Forelimb muscle (tissue), 1 donor: ENCODE measurements at places on chromosomes 6 and 20. TPM values are rescaled to one million over a fixed set of nuclear protein-coding genes. Genes with fewer than 3 reads are reported as not detected.

- no peak for DNase-seq
Observed at GRCh38 chr6:106648651-106649308, 19.4 kb downstream of the QRSL1 start.

- no peak for DNase-seq
Observed at GRCh38 chr20:32336918-32337347, 21.2 kb upstream of the ASXL1 start.

DNA sequence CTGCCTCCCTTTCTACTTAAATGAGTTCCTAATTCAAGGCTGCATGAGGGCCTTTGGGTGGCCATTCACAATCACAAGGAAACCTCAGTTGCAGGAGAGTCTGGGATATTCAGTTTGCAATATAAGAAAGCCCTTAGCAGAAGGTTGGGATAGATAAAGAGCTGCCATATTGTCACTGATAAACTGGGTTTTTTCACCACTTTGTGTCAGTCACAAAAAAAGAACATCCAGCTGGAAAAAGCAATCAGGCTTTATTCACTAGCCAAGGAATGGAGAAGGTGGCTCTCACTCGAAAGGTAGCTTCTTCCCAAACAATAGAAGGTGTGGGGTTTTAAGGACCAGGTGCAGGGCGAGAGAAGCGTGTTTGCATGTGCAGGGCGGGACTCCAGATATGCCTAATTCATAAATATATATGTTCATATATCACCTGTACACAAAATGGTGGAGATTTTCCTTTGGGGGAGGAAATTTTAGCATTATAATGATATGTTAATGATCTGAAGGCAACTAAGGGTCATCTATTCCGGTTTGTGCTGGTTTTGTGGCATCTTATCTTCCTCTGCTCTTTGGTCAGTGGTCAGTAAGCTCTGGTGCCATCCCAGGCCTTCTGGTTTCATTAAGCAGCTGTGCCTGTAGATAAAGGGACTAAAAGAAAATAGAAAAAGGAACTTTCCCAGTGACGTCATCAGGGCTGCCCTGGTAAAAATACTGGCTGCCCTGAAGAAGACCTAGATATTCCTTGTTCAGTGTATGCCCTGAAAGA lies 97.1 kb upstream of the IYD start:
- no peak for DNase-seq

DNA sequence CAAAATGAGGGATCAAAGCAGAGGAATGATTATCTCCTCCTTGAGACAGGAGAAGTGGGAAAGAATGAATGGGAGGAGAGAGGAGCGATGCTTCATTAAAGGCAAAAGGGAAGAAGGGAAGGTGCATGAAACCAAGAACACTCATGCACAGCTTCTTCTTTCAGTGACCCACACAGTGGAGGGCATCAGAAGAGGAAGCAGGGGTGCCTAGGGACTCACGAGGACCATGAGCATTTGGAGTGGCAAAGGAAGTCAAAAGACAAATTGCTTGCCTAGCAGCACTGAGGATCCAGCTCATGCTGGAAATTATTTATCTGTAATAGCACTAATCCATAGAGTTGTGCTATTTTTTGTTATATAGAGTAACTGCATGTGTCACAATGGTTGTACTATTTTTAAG lies 66.1 kb downstream of the SMLR1 start:
- no peak for DNase-seq

GRCh38 chr6:139823099-139823807 lies 448.8 kb upstream of the CITED2 start:
- DNase-seq, result no peak

DNA sequence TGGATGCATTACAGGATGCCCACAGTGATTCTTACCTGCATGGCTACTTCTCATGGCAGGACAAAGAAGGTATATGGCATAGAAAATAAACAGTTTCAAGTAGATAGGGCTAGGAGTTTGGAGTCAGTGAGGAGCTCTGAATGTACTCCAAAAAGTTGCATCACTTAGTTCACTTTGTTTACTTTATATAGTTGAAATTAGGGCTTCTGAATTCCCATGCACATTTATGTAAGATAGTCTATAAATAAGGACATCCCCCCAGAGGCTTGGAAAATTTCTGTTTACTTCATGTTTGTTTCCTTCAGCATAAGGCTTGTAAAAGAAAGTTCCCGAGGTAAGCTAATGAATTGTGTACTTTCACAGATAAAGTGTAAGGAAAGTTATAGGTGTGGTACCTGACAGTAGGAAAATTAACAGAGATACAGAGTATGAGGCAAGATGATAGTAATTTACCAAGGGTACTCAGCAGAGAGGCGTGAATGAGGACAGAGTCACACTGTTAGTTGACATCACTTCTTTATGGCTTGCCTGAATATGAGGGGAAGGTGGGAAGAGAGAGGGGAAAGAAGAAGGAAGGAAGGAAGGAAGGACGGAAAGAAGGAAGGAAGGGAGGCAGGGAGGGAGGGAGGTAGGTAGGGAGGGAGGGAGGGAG lies 51.1 kb downstream of the ADTRP start:
- DNase-seq, result no peak

GRCh38 chr6:104955491-104955890 lies 1.4 kb upstream of the LIN28B start:
- no peak for DNase-seq

DNA sequence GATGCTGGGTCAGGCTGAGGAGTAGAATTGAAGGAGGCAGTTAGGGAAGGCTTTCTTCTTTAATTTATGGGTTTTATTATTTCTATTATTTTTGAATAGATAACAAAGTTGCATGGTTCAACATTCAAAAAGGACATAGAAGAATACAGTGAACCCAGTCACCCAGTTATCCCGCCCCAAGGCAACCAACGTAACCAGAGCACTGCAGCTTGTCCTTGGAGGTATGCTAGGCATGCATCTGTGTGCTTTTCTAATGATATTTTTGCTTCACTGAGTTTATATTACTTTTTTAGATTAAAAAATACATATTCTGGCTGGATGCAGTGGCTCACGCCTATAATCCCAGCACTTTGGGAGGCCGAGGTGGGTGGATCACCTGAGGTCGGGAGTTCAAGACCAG lies 47.4 kb upstream of the DSN1 start:
- DNase-seq, result no peak

DNA sequence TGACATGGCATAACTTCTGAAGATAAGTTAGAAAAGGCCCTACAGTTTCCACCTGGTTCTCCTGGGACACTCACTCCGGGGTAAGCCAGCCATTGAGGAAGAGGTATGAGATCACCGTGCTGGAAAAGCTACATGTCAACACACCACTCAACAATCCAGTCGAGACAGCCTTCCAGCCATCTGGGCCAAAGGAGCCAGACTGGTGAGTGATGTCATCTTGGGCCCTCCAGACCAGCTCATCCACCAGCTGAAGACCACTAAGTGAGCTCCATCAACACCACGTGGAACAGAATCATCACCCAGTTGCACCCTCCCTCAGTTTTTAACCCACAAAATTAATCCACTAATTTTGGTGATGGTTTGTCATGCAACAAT lies 32.3 kb upstream of the RSPO4 start:
- no peak for DNase-seq

DNA sequence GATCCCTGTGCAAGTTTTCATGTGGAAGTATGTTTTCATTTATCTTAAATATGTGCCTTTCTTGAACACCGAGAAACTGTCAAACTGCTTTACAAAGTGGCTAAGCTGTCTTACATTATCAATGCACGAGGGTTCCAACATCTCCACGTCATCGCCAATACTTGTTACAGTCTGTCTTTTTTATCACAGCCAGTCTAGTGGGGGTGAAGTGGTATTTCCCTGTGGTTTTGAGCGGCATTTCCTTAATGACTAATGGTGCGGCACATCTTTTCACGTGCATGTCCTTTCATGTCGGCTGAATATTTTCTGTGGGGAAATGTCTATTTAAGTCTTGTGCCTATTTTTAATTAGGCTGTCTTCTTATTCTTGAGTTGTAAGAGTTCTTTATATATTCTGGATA lies 280.4 kb downstream of the FOXC1 start:
- DNase-seq, result no peak

GRCh38 chr20:35541118-35541782 lies 628 bp upstream of the ERGIC3 start:
- DNase-seq, result no peak

- no peak for DNase-seq
Observed at GRCh38 chr6:111238464-111239119, 151.3 kb downstream of the SLC16A10 start.

GRCh38 chr6:157693867-157694266 lies 129.2 kb upstream of the SNX9 start:
- DNase-seq, result no peak

DNA sequence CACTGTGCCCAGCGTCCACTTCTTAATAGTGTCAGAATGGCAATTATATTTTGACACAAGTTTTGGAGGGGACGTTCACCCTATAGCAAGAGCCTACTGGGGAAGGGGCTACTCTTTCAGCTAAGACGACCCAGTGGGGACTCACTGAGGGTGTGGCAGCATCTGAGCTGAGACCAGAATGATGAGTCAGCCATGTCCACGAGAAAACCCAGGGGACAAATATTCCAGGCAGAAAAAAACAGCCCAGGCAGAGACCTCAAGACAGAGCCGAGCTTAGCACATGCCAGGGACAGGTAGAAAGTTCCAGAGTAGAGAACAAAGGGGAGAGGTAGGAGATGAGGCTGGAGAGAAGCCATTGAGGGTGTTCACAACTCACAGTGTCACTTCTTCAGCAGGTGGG lies 11.2 kb downstream of the CNBD2 start:
- DNase-seq, result no peak

- no peak for DNase-seq
Observed at GRCh38 chr6:139242457-139243240, 49.1 kb downstream of the TXLNB start.

GRCh38 chr20:1537731-1538058 lies 19.8 kb downstream of the SIRPD start:
- DNase-seq, result no peak

DNA sequence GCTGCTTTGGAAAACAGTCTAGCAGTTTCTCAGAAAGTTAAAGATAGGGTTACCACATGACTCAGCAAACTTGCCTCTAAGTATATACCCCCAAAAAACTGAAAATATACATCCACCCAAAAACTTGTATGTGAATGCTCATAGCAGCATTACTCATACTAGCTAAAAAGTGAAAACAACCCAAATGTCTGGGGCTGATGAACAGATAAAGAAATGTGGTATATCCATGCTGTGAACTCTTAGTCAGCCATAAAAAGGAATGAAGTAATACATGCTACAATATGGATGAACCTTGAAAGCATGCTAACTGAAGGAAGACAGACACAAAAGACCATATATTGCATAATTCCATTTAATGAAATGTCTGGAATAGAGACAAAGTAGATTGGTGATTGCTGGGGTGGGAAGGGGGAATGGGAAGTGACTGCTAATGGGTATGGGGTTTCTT lies 79.9 kb upstream of the GLP1R start:
- no peak for DNase-seq

- DNase-seq, result peak; percentile 52
Observed at GRCh38 chr6:26156850-26157250, 69.6 kb downstream of the HFE start.

- no peak for DNase-seq
Observed at GRCh38 chr20:1934721-1935573, 39.7 kb downstream of the SIRPA start.

- DNase-seq, result no peak
Observed at GRCh38 chr20:45892049-45892825, 1.1 kb downstream of the CTSA start.

DNA sequence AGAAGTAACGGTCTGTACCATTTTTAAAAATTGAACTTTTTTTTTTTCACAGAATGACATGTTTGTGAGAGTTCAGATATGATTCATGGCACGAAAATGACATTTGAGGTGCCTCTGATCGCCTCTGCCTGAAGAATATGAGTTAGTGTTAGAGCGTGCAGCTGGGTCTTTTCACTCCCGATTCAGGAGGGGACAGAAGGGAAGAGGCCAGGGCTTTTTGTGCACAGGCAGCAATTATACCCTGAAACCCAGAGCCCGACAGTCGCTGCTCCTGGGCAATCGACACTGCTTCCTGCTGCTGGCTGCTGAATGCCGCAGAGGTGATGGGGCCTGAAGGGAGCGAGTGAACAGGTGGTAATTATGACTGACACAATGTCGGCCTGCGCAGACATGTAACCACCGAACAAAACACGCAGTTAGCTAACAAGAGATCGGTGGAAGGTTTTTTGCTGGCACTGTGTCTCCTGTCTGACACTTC lies 652.0 kb upstream of the NOX3 start:
- DNase-seq, result no peak

DNA sequence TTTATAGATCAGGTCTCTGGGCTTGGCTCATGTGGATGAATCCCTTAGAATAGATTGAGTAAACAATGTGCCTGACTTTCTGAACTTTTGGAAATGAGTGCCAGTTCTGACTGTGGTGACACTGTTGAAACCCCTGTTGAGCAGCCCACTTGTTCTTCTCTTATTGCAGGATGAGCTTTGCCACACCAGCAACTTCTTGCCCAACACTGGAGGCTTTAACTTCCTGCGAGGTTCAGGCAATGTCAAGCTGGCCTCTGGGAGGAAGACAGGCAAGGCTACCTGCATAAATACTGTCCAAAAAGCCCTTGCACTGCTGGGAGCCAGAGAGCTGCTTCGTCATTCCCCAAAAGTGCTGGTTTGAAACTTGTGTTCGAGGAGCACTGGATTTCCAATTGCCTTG lies 32.8 kb upstream of the SMIM8 start:
- no peak for DNase-seq

DNA sequence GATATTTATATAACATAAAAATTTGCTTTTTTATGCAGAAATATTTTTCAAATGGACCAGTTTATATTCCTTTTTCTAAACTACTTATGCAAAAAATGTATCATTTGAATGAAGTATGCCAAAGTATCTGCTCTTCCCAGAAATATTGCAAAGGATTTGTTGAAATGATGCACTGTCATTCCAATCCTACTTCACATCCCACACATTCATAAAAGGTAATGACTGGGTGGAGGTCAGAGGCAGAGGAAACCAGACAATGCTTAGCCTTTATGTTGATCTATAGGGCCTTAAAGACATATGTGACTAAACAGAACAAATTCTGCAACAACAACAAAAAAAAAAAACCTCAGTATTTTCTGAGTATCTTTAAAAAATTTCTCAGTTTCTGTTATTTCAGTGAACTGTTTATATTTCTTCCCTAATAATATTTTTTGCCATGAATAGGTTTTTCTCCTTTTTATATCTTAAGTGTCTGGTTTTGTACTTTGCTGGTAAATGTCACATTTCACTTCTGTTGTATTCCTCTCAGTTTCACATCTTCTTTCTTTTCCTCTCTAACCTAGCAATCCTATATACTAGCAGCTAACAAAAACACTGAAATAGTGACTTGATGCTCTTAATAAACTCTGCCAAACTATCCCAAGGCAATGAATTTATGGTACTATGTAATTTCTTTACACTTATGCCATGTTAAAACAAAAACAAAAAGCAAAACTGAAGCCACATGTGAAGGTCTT lies 374.1 kb downstream of the BCKDHB start:
- DNase-seq, result no peak

GRCh38 chr20:46439837-46440236 lies 33.4 kb upstream of the ELMO2 start:
- DNase-seq, result no peak

SLC16A10 gene
- polyA plus RNA-seq, result 4.4 TPM

CYP24A1 gene
- polyA plus RNA-seq, result 0.68 TPM

BTN1A1 gene
- polyA plus RNA-seq, result 0.22 TPM

ANKRD6 gene
- 8.3 TPM for polyA plus RNA-seq

PHACTR2 gene
- 29.7 TPM for polyA plus RNA-seq

WFDC5 gene
- polyA plus RNA-seq, result not detected

FAM83B gene
- not detected for polyA plus RNA-seq

CYP39A1 gene
- 1.3 TPM for polyA plus RNA-seq

CDH22 gene
- polyA plus RNA-seq, result 0.18 TPM

FOXF2 gene
- 0.92 TPM for polyA plus RNA-seq

OR2B6 gene
- polyA plus RNA-seq, result not detected

CRYBG1 gene
- 2.0 TPM for polyA plus RNA-seq

IPCEF1 gene
- 1.2 TPM for polyA plus RNA-seq

LCA5 gene
- polyA plus RNA-seq, result 3.8 TPM

GTSF1L gene
- polyA plus RNA-seq, result not detected

CDC25B gene
- 86.6 TPM for polyA plus RNA-seq
